HEK293T (cell line): ENCODE measurements at places on chromosomes 4 and X.

DNA sequence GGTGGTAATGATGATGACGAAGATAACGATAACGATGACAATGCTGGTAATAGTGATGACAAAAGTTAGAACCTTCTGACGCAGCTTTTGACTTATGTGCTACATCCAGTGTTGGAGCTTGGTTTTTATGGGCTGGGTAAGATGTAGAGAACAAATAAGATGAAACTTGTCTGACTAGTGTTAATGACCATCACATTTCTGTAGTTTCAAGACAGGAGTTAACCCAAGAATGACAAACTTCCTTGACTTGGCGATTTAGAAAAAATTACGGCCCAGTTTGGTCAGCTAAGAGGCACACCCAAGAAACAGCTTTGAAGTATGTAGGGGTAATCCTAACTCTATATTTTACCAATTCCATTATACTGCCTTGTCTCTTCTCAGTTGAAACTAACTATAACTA is at the start of gene TMPRSS11B:
Gene TMPRSS11B, minus strand, starts transcription at position 101 of the 400 bp plus-strand sequence. CDS start 136 bp downstream, outside the sequence.
- no peak for DNase-seq

GRCh38 chrX:8721536-8721935 is 10.4 kb downstream of the ANOS1 start:
- DNase-seq: no peak

DNA sequence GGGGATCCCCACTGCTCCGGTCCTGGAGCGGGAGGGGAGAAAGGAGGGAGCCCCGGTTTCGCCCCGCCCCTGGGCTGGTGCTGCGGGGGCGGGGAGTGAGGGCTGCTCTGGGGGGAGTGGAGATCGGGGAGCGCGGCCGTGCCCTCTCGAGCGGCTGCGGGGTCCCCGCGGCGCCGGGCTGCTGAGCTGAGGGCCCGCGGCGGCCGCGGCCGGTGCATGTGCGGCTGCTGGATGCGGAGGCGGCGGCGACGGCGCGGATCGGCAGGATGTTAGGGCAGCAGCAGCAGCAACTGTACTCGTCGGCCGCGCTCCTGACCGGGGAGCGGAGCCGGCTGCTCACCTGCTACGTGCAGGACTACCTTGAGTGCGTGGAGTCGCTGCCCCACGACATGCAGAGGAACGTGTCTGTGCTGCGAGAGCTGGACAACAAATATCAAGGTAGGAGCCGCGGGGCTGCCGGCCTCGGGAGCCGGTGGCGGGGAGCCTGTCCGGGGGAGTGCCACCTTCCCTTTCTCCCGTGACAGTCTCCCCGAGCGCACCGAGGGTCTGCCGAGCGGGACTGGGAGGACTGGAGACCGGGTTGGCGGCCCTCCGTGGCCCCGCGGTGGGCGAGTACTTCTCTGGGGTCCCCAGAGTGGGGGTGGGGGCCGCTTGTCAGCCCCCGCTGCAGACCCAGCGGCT is at the start of gene ING2:
Gene ING2, plus strand, starts transcription at position 129 of the 681 bp plus-strand sequence. Its CDS starts 138 bp downstream, at position 267.
- DNase-seq: peak; percentile 18

GRCh38 chr4:154024097-154024694 is 235.3 kb upstream of the SFRP2 start:
- no peak for DNase-seq

- DNase-seq: peak; percentile 83
Measured at GRCh38 chrX:131677655-131678628, 134.1 kb downstream of the OR13H1 start.

DNA sequence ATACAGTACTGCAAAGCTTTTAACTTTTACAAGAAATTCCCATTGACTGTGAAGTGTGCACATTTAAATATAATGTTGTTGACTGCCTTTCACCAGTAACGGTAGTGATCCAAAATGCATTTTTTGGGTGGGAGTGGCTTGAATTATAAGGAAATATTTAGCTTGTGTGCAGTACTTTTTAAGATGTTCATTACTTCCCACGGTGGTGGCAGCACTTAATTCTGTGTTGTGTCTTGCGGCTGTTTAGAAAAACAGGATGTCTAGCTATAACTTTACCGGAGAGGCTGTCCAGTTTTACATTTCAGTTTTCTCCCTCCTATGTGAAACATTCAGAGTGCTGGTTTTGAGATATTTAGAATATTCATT is 1.7 kb downstream of the TMEM131L start:
- DNase-seq: no peak

- no peak for DNase-seq
Measured at GRCh38 chr4:186724864-186725468, 1.3 kb upstream of the FAT1 start.

GRCh38 chrX:106615041-106615440 is 3.3 kb downstream of the RADX start:
- peak; percentile 14 for DNase-seq

GRCh38 chr4:74123065-74123728 is 24.2 kb upstream of the CXCL2 start:
- peak; percentile 34 for DNase-seq

- DNase-seq: no peak
Measured at GRCh38 chrX:118904218-118904617, 70.2 kb upstream of the LONRF3 start.

DNA sequence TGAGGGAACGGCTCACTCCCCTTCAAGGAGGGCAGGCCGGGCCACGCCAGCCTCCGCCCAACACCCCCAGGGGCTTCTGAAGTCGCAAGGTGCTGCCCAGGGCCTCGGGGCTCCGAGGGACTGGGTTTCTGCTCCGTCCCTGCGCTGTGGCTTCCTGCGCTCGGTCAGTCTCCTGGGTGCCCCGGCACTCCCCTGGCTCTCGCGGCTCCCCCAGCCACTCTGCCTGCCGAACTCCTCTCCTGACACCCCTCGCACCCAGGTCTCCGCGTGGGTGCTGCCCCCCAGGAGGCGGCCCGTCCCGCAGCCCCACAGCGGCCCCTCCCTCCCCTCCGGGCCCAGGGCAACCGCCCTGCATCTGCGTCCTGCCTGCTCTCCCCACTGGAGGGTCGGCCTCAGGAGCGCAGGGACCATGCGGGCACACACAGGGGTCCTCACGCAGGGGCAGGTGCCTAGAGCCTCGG is 151.9 kb downstream of the AFAP1 start:
- no peak for DNase-seq

DNA sequence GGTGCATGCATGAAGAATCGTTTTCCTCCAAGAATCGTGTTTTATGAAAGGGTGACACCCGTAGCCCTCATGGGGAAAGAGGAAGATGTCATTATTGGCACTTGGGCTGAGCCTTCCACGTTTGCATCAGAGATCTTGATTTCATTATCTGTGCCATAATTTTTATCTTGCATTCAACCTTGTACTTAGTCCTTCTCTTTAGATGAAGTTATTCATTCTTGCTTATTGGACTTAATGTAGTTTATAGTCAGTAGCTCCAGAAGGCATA is 66.8 kb downstream of the GAB1 start:
- no peak for DNase-seq

DNA sequence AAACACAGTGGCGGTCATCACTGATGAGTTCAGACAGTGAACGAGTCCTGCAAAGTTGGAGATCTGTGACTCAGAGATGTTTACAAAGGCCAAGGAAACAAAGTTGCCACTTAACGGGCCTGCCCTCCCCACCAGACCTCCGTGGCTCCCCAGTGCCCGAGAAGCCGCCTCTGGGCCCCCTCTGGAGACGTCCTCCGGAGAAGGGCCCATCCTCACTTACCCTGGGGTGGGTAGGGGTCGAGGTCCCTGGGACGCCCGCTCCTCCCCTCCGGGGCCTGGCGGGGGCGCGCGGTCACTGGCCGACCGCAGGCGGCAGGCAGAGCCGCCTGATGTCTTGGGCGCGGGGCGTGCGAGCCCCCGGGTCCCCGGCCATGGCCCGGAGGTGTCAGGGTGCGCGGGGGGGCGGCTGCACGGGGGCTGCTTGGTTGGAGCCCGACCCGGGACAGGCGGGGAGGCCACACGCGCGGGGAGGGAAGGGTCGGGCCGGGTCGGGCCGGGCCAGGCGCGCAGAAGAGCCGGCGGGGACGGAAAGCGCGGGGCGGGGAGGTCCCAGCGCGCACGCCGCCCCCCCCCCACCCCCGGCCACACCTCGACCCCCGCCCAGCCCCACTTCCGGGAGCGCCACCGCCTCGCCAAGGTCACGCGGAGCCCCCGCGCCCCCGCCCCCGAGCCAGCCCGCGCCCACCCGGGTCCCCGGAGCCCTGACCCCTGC is 529 bp downstream of the DHRSX start:
- peak; percentile 45 for DNase-seq

DNA sequence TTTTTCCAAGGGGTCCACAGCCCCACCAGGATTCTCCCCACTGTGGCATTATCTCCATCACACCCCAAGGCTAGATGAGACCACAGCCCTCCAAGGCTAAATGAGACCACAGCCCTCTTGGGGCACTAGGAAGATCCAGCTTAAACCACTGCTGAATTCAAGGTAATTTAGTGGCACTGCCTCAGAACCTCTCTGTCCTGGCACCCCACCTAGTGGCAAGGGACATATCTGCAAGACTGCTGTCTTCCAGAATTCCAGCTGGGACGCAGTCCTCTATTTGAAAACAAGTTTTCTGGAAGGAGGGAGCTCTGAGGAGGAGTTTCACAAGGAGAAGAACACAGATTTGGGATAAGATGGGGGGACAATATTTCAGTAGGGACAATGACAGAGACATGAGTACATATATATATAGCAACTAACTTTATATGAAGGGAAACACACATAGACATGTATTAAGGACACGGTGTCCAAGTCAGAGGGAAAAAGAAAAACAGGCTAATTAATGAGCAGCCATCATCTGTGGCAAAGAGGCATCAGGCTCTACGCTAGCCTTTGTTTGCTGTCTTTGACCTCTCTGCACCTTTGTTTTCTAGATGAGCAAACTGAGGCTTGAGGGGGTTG is 9.3 kb downstream of the CETN2 start:
- peak; percentile 75 for DNase-seq

DNA sequence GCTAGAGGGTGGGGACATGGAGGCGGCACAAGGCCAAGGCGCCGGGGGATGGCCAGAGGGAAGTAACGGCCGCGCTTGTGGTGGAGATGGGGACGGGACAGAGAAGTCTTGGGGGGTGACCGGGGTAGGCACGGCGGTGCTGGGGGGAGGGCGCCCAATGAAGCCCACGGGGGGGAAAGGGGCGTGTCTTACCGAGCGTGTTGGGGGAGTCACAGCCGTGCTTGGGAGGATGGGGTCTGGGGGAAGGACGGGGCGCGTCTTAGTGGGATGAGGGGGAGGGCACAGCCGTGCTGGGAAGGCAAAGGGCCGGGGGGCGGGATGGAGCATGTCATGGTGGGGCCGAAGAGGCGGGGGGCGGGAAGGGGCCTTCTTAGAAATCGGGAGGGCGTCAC is 952 bp downstream of the ARSD start:
- no peak for DNase-seq

GRCh38 chrX:38811515-38812243 is 10.4 kb downstream of the MID1IP1 start:
- no peak for DNase-seq

DNA sequence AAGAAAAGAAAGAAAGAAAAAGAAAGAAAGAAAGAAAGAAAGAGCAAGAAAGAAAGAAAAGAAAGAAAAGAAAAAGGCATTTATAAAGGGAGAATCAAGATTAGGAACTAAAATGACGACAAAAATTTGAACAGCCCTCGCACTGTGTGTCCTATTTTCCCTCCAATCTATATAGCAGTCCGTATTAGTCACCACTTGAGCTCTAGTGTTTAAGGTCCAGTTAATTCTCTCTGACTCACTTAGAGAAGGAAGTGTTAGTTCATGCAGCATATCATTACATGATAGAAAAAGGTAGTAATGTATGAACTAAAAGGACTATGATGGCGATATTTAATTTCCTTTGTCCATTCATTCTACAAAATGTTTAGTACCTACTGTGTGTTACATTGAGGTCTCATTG is 122.7 kb downstream of the CBLL2 start:
- no peak for DNase-seq

DNA sequence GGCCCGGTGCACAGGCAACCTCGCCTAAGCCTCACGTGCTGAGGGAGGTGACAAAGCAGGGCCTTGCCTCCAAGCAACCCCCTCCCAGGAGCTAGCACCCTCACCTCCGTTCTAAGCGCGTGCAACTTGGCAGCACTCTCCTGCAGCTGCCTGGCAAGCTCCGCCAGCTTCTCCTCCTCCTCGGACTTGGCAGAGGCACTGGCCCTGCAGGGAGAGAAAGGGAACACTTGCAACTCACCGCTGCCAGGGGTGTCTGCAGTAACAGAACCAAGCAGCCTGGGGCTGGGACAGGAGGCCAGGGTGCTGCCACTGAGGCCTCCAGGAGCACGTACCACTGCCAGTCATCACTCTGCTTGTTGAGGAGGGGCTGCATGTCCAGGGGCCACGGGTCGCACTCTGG is 10.3 kb upstream of the TREX2 start:
- no peak for DNase-seq

DNA sequence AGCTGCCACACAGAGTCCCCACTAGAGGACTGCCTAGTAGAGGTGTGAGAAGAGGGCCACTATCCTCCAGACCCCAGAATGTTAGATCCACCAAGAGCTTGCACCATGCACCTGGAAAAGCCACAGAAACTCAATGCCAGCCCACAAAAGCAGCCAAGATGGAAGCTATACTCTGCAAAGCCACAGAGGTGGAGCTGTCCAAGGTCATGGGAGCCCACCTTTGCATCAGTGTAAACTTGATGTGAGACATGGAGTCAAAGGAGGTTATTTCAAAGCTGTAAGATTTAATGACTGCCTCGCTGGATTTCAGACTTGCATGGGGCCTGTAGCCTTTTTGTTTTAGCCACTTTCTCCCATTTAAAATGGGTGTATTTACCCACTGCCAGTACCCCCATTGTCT is 1030.1 kb upstream of the GRIA3 start:
- DNase-seq: no peak

- DNase-seq: peak; percentile 17
Measured at GRCh38 chrX:77014377-77015372, 432.5 kb upstream of the FGF16 start.

DNA sequence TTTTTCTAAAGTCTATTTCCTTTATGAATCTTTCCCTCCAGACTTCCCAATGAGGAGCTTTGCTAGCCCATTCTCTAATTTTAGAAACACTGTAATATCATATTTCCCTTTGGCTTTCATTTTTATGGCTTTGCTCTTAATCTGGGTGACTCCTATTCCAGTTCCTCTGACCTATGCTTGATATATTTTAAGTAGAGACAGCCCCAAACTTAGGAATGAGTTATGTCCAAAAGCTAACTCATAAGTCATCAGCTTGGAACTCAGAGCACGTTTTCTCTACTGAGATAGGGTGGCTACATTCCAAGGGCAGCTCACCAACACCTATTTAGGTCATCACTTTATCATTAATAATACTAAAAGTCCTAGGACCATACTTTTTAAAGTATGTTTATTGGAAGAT is 77.8 kb downstream of the OR13H1 start:
- no peak for DNase-seq

DNA sequence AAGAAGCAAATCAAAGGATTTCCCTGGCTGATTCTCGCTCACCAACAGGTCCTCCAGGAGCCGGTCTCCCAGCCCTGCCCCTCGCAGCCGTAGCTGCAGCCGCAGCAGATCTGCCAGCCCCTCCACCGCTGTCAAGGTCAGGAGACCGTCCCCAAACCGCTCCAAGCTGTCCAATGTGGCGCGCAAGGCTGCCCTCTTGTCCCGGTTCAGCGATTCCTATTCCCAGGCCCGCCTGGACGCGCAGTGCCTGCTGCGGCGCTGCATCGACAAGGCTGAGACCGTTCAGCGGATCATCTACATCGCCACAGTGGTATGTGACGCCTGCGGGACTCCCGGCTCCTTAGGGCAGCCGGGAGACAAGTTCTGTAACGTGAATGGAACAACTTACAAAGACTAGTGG is 25.6 kb downstream of the SPATA18 start:
- DNase-seq: no peak

- DNase-seq: no peak
Measured at GRCh38 chr4:99763635-99764101, 53.0 kb upstream of the DAPP1 start.

- no peak for DNase-seq
Measured at GRCh38 chrX:257681-258289, 23.4 kb upstream of the PLCXD1 start.

- DNase-seq: no peak
Measured at GRCh38 chrX:133633162-133633561, 217.9 kb upstream of the GPC4 start.
